Esophagus squamous epithelium (tissue), 5 donors: ENCODE measurements at places on chromosomes 6 and 20.

- no peak for DNase-seq
These were observed 46.1 kb downstream of the RALGAPA2 start for GRCh38 chr20:20666359-20666758.

GRCh38 chr6:165807249-165807960 lies 144.4 kb upstream of the PDE10A start:
- no peak for DNase-seq

- no peak for DNase-seq
These were observed 137.6 kb downstream of the PLCB4 start for GRCh38 chr20:9206486-9206885.

- DNase-seq = no peak
These were observed 8.3 kb downstream of the CEP250 start for GRCh38 chr20:35463455-35464300.

- no peak for DNase-seq
These were observed 12.9 kb upstream of the DSP start for GRCh38 chr6:7528565-7528964.

GRCh38 chr6:68238097-68238601 lies 396.9 kb upstream of the ADGRB3 start:
- no peak for DNase-seq

DNA sequence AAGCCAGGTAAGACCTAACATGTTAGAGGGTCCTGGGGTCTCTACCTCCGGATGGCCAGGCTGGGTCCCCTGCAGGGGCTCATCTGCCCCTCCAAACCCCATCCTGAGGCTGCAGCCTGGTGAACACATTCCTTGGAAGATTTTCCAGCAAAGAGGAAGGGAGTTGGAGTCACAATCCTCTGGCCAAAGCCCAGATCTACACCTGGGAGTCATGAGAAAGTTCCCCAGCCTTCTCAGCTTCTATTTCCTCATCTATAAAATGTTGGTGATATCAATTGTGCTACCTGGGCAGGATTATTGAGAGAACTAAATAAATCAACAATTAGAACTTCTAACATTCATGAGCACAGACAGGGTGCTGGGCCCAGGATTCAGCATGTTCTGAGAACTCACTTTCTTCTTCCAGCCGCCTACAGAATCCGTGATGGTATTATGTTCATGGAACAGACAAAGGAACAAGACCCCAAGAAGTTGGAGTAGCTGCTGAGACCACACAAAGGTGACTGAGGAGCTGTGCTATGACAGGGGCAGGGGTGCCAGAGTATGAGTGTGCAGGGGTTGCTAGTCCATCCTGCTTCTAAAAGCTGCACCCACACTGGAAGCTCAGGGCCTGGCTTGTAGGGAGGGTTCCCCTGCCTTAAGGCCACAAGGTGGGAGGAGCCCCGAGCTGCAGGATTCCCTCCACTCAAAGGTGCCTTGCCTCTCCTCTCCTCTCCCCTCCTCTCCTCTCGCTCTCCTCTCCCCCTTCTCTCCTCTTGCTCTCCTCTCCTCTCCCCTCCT lies 68.9 kb downstream of the BMP7 start:
- DNase-seq = no peak

DNA sequence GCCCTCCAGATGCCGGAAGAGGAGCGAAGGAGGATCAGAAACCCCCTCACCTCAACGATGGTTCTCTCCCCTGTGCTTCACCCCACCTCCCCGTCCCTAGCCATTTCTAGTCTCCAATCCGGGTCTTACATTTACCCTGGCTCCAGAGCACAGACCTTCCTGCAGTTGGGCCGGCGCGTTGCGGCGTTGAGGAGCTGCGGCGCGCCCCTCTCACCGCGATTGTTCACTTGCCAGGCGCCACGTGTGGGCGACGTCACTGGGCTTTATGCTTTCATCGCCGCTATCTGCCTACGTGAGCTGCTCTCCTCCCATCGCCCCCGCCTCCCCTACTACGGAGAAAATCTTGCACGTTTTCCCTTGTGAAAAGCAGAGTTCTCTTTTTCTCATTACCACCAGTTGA lies at the start of gene CRISP2:
TSS of gene CRISP2 (minus strand) at position 198 of the 400 bp plus-strand sequence. CDS start 4,347 bp downstream, outside the sequence.
- no peak for DNase-seq

DNA sequence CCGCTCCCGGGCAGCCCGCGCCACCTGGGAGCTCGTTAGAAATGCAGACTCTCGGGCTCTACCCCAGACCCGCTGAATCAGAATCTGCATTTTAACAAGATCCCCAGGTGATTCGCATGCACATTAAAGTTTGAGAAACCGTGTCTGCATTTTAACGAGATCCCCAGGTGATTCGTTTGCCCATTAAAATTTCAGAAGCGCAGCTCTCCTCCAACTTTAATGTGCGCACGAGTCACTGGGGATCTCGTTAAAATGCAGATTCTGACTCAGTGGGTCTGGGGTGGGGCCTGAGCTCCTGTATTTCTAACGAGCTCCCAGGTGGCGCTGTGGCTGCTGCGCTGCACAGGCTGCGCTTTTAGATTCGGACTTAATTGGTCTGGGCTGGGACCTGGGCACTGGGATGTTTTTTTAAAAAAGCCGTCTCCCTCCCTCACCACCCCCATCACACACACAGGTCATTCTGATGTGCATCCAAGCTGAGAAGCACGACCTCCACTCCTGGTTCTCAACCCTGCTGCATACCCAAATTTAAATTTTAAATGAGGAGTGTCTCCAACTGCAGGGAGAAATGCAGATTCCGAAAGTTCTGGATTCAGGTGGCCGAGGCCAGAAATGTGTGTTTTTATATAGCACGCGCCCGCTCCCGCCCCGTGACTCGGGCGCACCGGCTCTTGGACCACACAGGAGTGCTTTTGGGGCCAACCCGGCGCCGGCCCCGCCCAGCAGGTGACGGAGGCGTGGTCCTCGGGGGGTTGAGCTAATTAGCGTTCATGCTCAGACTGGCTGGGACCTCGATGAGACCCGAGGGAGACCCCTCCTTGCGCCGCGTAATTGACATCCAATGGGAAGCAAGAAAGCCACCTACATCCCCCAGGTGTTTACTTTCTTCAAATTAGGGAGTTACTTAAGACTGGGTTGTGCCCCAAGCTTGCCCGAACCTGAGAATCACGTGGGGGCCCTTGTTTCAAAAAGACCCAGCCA lies 85.8 kb downstream of the ZFP64 start:
- no peak for DNase-seq

DNA sequence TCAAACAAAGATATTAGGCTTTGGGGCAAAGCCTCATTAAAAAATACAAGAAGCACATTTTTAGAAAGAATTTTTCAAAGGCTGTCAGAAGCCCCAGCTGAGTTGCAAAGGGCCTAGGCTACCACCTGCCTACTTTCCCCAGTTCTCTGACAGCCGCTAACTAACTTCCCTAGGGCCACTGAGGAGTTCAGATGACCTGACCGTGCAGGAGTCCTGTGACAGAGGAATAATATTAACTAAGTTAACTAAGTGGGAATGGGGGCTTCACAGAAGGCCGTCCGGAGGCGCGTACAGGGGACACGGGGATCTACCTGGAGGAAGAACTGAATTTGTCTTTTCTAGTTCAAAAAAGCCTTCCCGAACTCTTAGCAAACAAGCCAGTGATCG lies 884 bp downstream of the MCHR2 start:
- DNase-seq = no peak

- DNase-seq = no peak
These were observed 494.8 kb upstream of the SOX4 start for GRCh38 chr6:21098744-21099143.

- no peak for DNase-seq
These were observed 264.8 kb downstream of the THBS2 start for GRCh38 chr6:168988801-168989200.

DNA sequence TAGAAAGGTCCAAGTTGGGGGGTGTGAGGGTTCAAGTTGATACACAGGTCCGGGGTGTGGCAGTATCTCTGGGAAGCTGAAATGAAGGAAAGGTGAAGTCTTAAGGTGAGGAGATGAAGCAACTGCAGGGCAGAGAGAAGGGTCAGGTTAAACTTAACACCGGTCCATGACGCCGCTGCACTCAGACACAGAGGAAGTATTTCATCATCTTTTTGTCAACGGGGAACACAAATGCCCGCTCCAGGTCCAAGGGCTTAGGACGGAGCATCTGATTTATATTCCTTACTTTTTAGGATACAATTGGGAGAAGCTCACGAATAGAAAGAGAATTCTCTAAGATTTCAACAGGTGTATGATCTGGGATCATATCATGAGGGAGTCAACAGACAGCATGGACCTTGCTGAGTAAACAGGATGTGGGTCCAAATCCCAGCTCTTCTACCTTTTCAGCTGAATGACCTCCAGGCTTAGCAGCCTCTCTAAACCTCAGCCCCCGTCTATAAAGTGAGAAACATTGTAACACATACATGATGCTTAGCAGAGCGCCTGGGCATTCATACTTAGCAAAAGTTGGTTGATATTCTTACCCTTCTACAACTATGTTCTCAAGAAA lies 197.5 kb downstream of the ATXN1 start:
- no peak for DNase-seq

DNA sequence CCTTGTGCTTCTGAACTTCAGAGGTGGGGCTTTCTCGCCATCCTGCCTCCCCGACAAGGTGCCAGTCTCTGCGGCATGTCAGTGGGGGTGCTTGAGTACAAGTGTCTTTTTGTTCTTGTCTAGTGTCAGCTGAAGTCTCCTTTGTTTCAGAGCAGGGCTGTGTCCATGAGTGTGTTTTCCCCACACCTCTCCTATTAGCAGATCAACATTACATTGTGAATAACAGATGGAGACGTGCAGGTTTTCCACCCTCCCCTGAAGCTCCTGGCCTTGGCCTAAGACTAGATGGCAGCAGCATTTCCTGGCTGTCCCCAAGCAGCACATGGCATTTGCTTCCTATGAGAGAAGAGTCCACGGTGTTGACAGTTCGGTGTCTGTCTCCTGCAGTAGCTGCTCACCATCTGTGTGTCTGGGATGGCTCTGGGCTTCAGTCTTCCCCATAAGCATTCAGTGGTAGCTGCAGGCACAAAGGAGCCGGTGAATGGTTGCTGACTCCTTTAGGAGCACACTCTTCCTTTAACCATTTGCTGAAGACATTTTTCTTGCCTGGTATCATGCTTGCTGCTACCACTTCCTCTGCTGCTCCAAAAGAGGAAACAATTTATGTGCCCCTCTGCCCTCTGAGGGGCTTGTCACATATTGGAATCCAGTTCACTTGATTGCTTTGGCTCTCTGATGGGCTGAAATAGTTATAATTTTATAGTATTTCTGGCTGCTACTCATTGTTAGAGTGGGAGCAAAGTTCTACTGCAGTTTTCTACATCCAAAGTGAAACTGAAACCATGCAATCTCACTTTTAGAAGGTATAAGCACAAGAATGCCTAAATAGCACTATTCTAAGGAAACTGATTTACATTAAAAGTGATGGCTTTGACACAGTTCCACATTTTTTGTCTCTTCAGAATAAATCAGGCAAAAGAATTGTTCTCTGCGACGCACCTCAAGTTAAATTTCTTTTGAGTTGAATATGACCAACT lies 913.0 kb downstream of the C6orf118 start:
- DNase-seq = no peak

GRCh38 chr6:37826993-37827392 lies 7.5 kb downstream of the ZFAND3 start:
- no peak for DNase-seq

- DNase-seq = no peak
These were observed 115.0 kb downstream of the TAF4 start for GRCh38 chr20:61950641-61951071.

DNA sequence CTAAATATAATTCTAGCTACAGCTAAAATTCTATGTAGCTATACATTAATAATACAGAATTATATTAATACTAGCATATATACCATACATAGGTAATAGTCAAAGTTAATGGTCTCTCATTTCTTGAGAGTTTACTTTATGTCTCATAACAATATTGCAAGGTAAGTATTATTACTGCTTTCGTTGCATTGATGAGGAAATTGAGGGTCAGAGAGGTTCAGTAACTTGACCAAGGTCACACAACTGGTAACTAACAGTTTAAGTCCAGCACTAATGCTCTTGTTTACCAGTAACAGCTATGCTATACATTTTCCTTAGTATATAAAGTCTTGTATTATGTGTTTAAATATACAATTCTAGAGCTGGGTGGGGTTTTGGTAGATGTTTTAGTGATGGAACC lies 67.6 kb downstream of the AFG1L start:
- no peak for DNase-seq

DNA sequence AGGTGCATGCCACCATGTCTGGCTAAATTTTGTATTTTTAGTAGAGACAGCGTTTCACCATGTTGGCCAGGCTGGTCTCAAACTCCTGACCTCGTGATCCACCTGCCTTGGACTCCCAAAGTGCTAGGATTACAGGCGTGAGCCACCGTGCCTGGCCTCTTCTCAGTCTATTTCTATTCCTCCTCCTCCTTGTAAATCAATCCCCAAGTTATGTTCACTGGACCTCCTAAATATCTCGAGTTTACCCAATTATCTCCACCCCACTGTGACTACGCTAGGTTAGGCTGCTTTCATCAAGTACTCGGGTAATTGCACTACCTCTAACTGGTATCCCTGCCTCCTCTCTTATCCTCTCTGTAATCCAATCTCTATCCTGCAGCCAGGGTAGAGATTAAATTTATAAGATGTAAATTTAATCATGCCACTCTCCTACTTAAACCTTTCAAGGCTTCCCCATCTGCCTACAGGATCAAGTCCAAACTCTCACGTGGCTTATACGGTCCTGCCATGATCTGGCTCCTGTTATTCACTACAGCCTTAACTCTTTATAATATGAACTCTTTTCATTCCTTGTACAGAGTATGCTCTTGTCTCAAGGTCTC lies 837 bp upstream of the MAD2L1BP start:
- DNase-seq = no peak
